ENCODE measurements at places on chromosomes 1 and 21.

DNA sequence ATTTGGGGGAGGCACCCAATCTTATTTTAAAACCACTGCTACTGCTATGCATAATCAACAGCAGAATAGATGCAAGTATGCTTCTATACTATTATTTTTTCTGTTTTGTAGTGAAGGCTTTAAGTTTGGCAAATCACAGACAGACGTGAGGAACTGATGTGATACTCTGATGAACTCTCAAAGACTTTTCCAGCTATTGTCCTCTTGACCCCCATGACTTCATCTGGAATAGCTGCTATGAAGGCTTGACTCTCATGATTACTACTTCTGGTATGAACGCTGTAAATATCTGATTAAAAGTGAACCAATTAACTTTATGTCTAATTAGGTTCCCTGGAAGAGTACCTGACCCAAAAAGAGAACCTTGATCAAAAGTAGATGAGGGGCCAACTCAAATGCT lies 49.1 kb downstream of the EYA3 start:
- DNase-seq = no peak

DNA sequence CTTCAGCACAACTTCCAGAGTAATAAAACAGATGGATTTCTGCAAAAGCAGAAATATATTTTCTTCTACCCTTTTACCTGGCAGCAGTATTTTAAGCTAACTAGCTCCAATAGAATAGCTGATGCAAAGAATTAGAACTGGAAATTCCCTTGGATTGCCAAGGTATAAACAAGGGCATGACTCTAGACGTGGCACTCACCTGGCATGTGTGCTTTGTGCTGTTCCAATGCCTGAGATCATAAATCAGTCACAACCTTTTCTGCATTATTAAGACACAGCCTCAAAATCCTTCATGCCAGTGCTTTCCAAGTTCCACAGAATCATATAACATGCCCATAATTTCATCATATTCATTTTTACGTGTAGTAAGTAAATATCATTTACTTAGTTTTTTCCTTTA lies 1048.7 kb downstream of the ADGRL2 start:
- DNase-seq = no peak

- DNase-seq = no peak
Measured at GRCh38 chr1:202623075-202623474, 87.2 kb downstream of the SYT2 start.

DNA sequence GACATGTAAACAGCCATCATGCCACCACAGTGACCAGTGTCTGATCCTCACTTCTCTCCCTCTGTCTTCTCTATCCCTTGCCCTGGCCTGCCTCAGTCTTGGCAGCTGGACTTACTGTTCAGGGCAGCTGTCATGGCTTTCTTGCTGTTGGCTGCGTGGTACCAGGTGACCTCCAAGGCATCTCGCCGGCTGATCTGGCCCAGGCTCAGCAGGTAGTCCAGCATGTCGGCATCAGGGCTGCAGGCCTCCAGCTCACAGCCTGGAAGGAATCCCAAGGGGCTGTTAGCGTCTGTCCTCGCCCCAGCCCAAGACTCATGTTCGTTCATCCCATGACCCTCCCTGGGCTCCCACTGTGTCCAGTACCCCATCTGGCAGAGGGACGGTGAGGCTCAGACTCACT lies 3.6 kb downstream of the FAM151A start:
- DNase-seq = no peak

GRCh38 chr1:41662765-41663437 lies 178.4 kb upstream of the EDN2 start:
- no peak for DNase-seq

GRCh38 chr21:38299671-38300070 lies 42.9 kb downstream of the KCNJ15 start:
- DNase-seq = no peak

GRCh38 chr1:184684285-184685074 lies 70.2 kb downstream of the EDEM3 start:
- DNase-seq = no peak

DNA sequence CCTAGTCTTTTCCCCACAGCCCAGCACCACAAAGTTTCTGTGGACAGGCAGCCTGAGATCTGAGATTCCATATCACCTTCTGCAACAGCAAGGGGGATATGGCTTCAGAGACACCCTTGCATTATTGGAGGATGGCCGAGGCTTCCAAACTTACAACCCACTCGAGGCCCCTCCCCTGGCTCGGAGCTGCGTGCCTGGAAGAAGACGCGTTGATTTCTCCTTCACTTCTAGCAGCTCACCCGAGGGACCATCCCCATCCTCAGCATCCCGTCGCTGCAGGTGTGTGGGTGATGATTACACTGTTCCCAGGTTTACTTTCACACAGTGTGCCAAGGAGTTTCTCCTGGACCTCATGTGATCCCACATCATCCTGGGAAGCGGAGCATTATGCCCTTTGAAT lies 277.9 kb downstream of the MATN1 start:
- DNase-seq = no peak

DNA sequence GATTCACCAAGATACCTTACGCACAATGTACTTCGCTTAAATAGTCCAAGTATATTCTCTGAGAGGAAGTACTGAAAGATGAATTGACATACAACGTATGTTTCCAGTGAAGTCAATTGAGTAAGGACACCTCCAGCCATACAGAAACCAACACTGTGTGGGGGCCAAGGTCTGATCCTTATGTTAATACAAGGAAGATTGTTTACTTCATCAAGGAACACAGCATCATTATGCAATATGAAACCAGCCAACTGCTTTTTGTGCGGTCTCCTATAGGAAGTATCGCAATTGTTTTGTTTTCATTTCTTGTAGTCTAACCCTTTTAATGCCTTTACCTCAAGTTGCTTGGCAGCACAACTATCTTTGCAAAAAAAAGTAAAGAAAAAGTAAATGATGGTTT lies 28.2 kb upstream of the TEKT2 start:
- no peak for DNase-seq

DNA sequence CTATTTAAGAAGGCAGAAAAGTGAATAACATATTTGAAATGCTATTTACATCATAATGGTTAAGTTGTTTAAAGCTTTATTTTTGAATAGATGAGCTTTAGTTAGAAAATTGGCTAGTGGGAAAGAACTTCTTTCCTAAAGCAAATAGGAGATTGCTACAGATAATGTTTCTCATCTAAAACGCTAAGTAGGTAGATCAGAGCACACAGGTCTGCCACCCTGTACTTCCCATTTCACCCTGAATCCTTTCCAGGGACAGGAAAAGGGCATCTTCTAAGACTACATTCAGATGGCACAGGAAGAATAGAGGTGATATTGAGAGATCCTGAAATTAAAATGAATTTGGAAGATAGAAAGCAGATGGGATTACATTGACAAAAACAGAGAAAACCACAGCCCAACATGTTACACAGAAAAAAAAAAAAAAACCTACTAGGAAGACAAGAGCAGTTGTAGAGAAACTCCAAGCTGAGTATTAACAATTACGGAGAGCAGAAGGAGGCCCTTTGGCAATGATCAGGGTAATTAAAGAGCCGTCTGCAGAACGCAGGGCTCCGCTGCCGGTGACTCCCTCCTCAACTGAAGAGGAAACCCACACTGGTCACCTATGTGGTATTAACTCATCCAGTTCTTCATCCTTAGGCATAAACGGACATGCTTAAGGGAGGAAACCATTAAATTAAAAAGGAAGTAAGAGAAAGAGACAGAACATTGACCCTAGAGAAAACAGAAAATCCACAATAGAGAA lies 53.6 kb upstream of the MAP10 start:
- DNase-seq = no peak

DNA sequence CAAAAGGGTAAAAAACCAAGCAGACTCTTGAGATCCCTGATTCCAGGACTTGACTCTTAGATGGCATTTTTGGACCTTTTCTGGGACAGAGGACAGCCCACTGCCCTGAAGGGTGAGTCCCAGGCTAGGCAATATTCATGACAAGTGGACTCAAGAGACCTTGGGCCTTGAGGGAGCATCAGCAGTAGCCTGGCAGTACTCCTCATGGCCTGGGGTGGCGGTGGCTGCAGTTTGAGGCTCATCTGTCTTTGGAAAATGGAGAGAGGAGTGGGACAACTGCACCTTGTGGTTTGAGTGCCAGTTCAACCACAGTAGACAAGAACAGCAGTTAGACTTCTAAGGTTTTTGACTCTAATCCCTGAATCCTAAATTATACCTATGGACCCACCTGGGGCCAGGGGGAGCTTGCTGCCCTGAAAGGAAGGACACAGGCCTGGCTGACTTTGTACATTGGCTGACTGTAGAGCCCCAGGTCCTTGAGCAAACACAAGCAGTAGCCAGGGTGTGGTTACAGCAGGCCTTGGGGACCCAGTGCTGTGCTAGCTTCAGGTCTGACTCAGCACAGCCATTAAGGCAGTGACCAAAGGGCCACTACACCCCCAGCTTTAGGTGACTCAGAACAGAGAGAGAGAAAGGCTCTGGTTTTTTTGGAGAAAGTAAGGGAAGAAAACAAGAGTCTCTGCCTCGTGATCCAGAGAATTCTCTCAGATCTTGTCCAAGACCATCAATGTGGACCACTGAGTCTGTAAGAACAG lies 1023.2 kb downstream of the KCNT2 start:
- DNase-seq = no peak

DNA sequence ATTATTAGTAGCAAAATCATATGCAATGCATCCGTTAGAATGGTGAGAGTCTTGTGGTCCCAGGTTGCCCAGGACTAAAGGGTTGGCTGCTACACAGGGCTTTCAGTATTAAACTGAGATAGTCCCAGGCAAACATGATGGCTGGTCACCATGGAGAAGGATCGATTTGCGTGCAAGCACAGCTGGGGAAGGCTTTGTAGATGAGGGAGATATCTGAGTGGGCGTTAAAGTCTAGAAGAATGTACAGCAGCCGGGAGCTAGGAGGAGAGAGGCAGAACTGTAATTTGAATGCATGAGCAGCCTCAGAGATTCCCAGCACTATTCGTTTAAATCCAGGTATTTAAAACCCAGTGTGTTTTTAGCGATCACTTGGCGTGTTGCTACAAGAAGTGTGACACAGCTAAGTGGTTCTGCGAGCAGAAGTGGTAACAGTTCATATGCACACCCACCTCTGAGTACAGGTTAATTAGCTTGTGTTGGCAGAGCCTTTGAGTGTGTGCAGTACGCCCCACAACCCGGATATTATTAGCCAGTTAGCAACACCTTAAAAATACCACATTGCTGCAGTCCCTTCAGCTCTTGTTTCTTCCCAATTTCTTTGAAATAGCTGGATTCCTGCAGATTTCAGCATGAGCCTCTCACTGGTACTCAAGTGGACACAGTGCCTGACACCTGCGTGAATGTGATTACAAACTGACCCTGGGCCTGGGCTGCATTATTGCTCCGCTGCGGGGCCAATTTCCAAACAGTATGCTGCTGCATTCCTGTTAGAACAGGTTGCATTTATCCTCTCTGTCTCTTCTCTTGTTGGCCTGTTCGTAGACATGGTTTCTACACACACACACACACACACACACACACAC lies 67.2 kb upstream of the SCAF4 start:
- DNase-seq = no peak

DNA sequence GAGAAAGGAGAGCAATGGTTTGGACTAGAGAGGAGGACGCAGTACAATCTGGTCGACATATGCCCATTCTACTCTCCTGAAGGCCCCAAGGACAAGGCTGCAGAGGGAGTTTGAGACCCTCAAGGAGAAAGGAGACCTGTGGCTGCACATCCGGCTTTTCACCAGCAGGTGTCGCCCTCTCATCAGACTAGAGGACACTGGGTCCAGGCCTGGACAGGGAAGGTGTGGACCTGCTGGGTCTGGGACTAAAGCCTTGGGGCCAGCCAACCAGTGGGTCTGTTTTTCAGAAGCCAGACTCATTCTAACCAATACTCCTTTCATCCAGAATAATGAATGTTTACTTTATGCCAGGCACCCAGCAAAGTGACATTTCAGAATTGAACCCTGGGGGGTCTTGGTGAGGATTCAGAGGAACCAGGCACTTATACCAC lies 5.0 kb downstream of the SRARP start:
- no peak for DNase-seq

DNA sequence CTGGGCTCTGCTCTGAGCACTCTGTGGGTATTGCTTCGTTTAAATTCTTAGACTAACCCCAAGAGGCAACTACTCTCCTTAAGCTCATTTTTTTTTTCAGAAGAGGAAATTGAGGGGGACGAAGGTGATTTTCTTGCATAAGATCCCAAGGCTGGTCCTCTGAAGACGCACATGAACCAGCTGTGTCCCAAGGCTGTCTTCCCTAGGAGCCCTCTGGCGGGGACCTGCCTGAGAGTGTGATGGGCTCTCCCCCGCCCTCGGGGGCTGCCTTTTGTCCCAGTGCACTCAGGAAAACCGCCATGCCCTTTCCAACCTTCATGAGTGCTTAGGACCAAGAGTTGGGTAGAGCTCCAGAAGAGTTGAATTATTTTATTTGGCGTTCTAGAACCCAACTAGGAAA lies 21.7 kb downstream of the UMODL1 start:
- no peak for DNase-seq

- no peak for DNase-seq
Measured at GRCh38 chr1:9262096-9262986, 27.8 kb downstream of the H6PD start.

GRCh38 chr1:8813016-8813763 lies 4.2 kb downstream of the RERE start:
- no peak for DNase-seq

DNA sequence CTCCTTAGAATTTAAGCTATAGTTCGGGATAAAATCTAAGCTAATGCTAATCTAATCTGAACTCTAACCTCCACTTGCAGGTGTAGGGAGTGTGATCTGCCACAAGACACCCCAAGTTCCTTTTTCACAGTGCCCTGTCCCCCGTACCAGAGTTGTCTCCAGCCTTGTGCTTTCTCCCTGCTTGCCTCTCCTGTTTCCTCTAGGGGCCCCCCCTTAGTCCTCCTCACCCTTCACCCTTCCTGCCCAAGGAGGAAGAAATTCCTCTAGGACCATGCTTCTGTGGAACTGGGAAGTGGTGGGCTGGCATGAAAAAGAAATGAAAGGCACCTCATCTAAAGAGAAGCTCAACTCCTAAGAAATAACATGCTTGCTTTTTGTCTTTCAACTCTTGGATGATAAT lies 50.2 kb upstream of the BCL9 start:
- DNase-seq = no peak

- DNase-seq = no peak
Measured at GRCh38 chr21:36321325-36322082, 1.5 kb downstream of the MORC3 start.

- DNase-seq = no peak
Measured at GRCh38 chr1:30134466-30135217, 588.7 kb downstream of the MATN1 start.

DNA sequence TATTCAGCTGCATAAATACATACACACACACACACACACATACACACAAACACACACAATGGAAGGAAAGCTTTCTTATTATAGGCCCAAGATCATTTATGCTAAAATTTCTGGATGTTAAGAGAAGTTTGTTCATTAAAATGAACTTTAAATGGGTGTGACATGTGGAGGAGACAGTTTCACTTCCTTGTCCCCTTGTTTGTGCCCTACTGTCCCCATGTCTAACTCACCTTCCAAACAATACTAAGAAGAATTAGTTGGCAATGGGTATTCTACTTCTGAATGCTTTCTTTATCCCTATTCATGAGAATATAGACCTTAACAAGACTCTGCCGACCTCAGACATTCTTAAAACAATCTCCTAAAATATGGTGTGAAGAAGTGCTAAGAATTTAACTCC lies 63.5 kb upstream of the NRIP1 start:
- no peak for DNase-seq

All from keratinocyte (primary cell).